ENCODE measurements at places on chromosomes 6 and 20.

DNA sequence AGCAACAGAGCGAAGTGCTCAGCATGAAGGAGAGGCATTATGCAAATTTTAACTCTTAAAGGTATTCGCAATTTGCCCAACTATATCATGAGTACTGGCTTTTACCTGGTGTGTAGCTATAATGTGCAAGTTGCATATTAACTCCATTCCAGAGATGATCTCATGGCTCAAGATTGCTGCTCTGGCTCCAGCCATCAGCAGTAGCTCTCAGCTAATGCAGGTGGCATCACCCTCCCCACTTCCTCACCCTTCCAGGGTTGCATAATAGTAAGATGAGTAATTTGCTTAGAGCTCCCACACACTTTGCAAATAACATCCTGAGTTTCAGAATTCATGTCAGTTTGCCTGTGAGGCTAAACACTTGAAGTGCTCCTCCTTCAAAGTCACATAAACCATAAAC, 15.9 kb upstream of the PCSK2 start:
- no peak for DNase-seq

DNA sequence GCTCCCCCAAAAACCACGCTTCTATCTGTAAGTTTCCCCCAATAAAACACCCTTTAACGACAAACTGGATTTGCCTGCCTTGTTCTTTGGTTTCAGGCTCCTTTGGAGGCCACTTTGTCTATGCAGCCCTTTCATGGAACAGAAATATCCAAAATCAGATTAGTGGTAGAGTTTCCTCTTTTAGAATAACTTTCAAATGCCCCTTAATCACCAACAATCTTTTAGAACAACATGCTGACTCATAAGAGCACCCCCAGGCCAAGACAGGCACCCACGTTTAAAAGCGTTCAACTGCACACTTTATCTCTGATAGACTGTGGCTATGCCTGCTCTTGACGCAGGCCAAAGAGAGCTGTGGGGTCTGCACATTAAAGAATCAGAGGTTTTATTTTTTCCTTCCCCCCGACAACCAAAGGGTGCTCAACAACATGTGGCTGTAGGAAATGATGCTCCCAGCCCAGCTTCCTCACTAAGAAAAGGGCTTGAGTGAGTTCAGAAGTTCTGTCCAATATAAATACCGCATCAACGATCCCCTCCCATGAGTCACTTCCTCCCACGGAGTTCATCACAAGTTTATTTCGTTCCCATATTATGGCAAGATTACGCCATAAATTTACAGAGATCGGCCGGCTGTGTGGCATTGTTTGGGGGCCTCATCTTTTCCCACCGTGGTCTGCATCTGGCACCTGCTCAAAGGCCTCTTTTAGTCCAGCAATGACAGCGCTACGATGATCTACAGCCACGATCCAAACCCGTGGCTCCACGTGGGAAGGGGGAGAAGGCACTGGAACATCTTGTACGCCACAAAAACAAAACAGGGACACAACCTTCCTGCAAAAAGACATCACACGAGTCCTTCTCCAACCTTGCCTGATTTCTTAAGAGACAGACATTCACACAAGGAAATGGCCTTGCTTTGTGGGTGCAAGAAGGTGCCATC, 88.8 kb upstream of the NFATC2 start:
- no peak for DNase-seq

DNA sequence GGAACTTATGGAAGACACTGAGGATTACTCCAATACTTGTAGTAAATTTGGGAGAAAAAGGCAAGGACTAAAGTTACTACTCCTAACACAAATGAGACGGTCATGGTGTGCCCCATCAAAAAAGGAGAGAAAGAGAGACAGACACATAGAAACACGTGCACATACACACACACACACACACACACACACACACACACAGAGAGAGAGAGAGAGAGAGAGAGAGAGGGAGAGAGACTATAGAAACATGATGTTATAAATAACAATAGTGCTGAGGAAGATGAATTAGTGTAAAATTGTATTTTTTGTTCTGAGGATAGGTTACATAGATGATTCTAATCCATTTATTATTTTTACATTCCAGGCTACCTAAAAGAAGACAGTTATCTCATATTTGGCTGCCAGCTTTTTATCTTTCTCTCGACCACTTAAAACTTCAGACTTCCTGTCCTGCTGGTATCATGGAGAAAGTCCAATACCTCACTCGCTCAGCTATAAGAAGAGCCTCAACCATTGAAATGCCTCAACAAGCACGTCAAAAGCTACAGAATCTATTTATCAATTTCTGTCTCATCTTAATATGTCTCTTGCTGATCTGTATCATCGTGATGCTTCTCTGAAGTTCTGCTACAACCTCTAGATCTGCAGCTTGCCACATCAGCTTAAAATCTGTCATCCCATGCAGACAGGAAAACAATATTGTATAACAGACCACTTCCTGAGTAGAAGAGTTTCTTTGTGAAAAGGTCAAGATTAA, 10.5 kb downstream of the PLN start:
- no peak for DNase-seq

- DNase-seq, result no peak
Measured at GRCh38 chr6:159117046-159117445, 52.2 kb upstream of the FNDC1 start.

Data from activated CD4-positive, alpha-beta T cell treated with anti-CD3 and anti-CD28 coated beads for 1 hour (primary cell).